ENCODE measurements at places on chromosomes 1 and 21.

DNA sequence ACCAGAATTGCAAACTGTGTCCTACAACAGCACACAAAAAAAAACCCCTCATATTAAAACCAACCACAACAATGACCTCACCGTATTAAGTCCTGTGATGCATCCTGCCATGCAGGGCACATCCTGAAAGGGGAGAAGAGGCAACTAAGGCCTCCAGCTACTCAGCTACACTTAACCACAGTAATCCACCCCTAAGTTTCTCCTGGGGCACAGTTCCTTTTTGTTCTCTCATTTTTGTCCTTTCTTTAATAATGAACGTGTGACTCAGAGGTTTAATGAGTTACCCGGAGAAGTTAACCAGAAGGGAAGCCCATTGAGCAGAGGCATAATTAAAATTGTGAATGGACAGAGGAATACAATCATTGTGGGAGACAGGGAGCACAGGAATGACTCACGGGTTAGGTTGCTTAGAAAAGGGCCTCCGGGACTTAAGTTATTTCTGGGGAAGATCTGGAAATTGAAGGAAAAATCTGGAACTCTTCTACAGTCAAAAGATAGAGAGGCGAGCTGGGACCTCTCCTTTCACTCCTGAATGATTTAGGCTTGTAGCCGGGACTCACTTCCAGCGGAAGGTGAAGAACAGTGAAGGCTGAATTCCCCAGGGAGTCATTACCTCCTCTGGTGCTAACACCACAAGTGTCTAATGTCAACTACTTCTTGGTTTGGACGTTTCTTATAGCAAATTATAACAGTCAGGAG is 36.9 kb upstream of the HIVEP3 start:
- DNase-seq: no peak

- DNase-seq: no peak
Observed at GRCh38 chr1:92623187-92623778, 136.6 kb upstream of the GFI1 start.

- no peak for DNase-seq
Observed at GRCh38 chr1:38815903-38816627, 43.5 kb downstream of the RRAGC start.

- DNase-seq: no peak
Observed at GRCh38 chr1:204076891-204077290, 4.0 kb downstream of the SOX13 start.

- no peak for DNase-seq
Observed at GRCh38 chr1:244200596-244200995, 149.5 kb downstream of the ZBTB18 start.

DNA sequence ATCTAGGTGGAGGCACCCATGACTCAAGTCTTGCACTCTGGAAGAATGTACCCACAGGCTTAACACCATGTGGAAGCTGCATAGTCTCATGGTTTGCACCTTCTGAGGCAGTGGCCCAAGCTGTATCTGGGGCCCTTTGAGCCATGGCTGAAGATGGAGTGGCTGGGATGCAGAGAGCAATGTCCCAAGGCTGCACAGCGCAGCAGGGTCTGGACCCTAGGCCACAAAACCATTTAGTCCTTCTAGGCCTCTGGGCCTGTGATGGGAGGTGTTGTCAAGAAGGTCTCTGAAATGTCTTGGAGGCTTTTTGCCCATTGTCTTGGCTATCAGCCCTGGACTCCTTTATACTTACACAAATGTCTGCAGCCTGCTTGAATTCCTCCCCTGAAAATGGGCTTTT is 21.4 kb upstream of the FCRL3 start:
- no peak for DNase-seq

- DNase-seq: no peak
Observed at GRCh38 chr1:110647254-110647891, 27.4 kb downstream of the KCNA3 start.

GRCh38 chr1:234745844-234746797 is 136.1 kb upstream of the IRF2BP2 start:
- DNase-seq: no peak

DNA sequence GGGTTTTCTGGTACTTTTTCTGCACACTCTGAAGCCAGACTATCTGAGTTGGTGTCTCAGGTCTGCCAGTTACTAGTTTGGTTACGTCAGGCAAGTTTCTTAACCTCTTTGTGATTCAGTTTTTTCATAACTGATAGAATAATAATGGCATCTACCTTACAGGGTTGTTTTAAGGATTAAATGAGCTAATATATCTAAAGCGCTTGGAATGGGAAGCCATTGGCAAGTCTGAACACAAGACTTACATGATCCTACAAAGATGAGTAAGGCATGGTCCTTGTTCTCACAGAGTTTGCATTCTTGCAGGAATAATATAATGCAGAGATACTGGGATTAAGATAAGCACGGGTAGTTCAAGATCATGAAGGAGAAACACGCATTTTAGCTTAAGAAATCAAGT is 9.2 kb upstream of the DENND2D start:
- DNase-seq: no peak

- no peak for DNase-seq
Observed at GRCh38 chr1:92820024-92820423, 11.8 kb upstream of the RPL5 start.

- DNase-seq: no peak
Observed at GRCh38 chr1:89952605-89953130, 42.2 kb upstream of the ZNF326 start.

- DNase-seq: no peak
Observed at GRCh38 chr21:14383596-14384180, 742 bp upstream of the HSPA13 start.

DNA sequence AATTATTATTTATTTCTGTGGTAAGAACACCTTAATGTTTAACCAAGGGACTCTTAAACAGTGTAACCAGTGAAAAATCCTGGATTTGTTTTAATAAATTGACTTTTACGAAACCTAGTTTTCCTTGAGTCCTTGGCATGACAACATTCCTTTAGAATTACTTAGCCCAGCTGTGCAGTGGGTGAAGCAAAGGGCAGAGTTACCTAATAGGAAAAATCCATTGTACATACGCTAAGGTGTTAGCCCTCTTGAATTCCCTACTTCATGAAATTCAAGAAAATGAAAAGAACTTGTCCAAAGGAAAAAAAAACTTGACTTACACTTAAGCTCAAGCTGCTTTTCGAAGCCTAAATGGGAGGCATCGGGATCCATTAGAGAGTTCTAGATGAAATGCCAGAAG is 852.0 kb upstream of the ADAMTS5 start:
- no peak for DNase-seq

- DNase-seq: no peak
Observed at GRCh38 chr1:21242846-21243245, 47.4 kb downstream of the ECE1 start.

GRCh38 chr1:183279835-183280234 is 93.8 kb downstream of the LAMC2 start:
- DNase-seq: no peak

DNA sequence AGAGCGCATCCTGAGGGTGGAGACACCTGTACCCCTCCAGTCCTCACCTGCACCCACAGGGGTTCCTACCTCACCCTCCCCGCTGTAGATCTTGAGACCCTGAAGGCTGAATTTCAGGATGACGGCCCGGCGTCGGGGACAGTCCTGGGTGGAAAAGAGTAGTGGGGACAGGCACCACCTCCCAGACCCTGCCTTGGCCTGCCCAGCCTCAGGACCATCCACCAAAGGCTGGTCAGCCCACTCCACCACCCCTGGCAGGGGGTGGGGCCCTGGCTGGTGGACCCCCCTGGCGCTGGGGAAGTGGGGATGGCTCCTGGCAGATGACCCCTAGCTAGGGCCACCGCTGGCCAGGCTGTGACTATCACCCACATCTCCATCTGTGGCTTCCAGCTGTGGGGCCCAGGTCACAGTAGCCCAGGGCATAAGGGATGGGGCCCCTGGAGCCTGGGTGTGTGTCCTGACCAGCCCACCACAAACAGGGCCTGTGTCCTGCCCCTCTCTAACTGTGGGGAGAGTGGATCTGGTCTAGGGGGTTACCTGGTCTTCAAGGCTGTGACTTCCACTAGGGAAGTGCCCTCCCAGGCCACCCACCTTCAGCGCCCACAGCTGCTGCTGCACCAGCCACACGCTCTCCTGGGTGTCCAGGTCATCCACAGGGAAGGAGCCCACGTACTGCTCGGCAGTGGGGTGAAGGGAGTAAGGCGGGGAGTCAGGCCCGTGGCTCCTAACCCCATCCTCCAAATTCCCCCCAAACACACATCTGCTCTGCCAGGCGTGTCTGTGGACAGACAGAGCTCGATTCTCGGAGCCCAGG is 5.4 kb downstream of the SH2D5 start:
- DNase-seq: no peak

DNA sequence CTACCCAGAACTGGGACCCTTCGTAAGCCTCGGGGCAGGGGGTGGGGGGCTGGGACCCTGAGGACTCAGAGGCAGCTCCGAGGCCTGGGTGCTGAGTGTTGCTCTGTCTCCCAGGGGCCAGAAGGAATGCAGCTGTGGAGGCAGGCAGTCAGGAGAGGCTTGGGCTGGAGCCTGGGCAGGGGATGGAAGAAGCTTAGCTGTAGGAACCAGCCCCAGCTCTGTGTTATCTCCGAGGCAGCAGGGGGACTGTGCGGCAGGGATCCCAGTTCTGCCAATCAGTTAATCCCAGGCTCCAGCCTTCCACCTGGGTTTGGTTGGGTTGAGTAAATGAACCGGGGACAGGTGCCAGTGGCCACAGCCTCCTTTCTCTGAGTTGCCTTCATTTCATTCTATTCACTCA is 8.2 kb upstream of the GRIK3 start:
- no peak for DNase-seq

DNA sequence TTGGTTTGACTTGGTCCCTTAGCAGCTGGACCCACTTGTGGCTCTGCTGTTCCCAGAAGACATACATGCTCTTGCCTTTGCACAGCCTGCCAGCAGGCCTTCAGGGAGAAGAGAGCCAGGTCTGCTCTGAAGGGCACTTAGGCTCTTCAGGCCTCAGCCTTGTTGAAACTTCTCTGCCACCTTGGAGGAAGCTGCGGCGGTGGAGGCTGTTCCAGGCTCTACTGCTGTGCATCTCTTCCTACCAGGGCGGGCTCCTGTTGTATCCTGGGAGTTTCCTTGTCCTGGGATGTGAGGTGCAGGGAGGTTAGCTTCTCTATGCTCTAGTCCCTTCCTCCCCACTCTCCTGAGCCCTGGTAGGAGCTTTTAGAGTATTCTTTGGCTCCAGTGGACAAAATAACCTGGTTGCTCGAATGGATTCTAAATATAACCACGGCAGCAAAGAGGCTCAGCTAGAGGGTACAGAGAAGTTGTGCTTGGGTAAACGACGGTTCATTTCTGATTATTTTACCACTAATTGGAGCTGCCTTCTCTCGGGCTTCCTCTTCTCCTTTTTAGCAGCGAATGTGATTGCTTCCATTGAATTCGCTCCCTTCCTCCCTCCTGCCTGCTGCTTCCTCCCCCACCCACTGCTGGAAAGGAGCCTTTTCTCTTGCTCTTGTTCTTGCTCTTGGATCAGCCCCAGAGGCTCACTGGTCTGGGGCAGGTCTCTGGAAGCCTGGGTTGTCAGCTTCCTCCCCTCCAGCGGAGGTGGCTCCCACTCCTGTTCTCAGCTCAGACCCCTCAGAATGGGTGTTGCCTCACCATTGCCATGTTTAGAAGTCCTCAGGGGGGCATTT is 126.6 kb upstream of the CACNA1E start:
- DNase-seq: no peak

DNA sequence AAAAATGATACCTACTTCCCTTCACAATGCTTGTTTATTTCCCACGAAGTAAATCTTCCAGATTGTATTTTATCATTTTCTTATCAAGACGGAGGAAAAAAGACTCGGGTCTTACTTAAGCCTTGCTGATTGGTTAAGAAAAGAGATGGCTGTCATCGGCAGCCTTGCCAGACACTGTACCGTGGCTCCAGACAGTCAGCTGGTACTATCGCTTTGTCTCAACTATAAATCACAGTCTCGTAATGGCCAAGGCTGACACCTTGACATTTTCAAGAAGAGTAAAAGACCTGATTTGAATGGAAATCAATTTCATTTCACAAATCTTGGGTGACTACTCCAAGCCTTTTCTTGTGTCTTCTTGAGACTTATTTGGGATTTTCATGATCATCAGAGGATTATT is 868.0 kb downstream of the USP25 start:
- DNase-seq: no peak

GRCh38 chr1:47637111-47637685 is 199.4 kb downstream of the FOXD2 start:
- DNase-seq: no peak

GRCh38 chr1:11930571-11931445 is 3.7 kb upstream of the PLOD1 start:
- no peak for DNase-seq

DNA sequence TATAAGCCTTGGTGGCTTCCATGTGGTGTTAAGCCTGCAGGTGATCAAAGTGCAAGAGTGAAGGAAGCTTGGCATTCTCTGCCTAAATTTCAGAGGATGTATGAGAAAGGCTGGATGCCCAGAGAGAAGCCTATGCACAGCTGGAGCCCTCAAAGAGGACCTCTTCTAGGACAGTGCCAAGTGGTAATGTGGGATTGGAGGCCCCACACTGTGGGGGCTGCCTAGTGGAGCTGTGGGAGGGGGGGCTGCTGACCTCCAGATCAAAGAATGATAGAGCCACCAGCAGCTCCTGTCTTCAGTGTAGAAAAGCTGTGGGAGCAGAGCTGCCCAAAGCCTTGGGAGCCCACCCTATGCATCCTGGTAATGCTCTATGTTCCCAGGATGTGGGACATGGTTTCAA is 1512.7 kb upstream of the TPTE start:
- no peak for DNase-seq

DNA sequence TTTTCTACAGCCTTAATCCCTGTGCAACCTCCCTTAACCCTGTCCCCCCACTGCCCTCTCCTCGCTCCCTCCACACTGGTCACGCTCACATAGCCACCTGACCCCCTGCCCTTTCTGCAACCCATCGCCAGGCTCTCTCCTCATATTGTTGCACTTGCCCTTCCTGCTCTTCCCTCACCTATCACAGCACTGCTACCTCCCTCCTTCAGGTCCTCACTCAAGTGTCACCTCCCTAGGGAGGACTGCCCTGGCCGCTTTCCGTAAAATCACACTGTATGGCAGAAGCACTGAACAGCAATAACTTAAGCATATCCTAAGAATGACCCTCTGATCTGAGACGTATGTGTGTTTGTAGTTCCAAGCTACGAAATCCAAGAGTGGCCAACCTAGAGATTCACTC is 406.0 kb downstream of the SIPA1L2 start:
- no peak for DNase-seq

- DNase-seq: no peak
Observed at GRCh38 chr1:74468982-74469603, 43.3 kb downstream of the LRRC53 start.

DNA sequence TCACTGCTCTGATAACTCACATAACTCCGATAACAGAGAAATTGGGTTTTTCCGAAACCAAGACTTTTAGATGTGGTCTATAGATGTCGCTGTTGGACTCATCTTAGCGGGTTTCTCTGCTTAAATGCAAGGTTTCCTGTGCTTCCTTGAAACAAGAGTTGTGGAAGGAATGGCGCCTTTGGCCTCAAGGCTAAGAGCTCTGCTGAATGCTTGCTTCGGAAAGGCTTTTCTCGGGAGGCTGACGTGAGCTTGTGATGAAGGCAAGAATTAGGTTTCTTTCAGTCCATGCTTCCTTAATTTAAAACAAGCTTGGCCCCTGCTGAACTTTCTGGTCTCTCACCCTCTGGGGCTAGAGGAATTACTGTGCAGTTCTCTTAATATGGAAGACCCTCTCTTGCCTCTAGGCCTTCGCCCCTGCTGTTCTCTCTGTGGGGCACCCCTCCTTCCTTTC is 113.5 kb downstream of the MAP3K21 start:
- no peak for DNase-seq

Data from activated T-helper 1 cell treated with anti-CD3 and anti-CD28 coated beads, Interleukin-2, amount 50 U/mL, for 16 hours (primary cell).